ENCODE measurements at places on chromosomes 5 and 9.

DNA sequence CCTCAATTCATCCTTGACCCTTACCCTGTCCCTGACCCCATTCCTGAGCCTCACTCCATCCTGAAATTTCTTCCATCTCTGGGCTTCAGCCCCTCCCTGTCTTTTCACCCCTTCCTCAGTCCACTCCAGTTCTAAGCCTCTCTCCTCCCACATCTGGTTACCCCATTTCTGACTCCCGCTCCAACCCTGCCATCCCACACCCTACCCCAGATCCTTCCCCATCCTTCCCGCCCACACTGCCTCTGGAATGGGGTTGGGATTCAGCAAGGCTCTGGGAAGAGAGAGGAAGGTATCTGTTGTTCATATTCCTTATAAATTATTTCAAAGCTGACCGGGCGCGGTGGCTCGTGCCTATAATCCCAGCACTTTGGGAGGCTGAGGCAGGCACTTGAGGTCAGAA, 29.9 kb upstream of the MVB12B start:
- DNase-seq: no peak

DNA sequence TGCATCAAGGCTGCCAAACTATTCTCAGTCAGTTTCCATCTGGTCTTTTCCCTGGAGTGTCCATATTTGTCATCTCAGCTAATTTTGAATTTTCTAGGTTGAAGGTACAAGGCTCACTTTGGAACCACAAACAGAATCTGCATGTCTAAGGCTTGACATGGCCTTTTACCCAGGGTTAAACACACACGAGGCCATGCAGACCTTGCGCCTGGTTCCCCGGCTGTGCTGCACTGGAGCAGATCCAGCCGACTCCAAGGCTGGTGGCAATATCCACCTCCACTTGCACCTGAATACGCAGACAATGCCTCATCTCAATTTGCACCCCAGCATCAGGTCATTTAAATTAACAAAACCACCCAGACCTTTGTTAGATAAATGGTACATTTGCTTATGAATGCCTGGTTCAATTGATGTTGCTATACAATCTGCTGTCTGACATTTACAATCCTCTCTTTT, 276.2 kb downstream of the HSPA4 start:
- no peak for DNase-seq

DNA sequence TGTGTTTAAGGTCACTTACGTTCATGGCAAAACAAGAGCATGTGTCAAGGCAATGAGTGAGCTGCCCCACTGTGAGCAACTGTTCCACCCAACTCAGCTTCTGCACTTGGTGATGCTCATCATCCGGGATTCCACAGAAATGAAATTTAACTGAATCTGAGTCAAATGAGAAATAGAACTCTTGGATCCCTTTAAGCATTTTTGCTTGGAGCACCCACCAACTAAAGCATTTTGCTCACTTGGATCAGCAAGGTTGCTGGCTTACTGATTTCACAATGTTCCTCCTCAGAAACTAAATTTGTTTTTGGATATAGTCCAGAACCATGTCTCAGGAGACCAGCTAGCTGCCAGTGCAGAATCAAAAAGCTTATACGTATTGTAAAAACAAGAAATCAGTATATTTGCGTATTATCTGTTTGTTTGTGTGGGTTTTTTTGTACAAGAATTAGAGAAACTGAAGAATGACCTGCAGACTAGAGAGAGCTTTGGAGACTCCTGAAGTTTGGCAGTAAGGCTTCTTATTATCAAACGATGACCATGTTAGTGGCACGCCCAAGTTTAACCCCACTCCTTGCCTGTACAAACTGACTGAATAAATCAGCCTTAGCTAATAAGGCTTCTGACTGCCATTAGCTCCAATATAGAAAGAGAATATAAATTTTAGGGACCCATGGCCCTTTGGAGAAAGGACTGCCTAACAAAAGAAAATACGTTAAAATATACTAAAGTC, 153.8 kb upstream of the FST start:
- DNase-seq: no peak

- DNase-seq: no peak
Observed at GRCh38 chr9:2686911-2687310, 30.4 kb upstream of the KCNV2 start.

DNA sequence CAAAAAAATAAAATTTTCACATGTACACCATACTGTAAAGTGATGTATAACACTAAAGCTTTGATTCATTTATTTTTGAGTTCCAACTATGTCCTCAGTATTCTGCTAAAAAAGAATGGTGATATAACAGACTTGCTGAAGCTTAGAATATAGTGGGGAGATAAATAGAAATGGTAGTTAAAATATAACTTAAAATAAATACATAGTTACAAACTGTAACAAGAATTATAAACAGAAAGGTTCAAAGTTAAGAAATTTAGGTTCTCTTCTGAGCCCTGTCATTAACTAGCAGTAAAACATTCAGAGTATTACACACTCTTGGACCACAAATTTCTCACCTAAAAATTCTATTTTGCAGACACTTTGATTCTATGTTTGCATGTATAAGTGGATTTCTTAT, 392.1 kb downstream of the ANXA1 start:
- no peak for DNase-seq
